ENCODE measurements at places on chromosomes 2 and 18. TPM values are rescaled to one million over a fixed set of nuclear protein-coding genes. Genes with fewer than 3 reads are reported as not detected.

DNA sequence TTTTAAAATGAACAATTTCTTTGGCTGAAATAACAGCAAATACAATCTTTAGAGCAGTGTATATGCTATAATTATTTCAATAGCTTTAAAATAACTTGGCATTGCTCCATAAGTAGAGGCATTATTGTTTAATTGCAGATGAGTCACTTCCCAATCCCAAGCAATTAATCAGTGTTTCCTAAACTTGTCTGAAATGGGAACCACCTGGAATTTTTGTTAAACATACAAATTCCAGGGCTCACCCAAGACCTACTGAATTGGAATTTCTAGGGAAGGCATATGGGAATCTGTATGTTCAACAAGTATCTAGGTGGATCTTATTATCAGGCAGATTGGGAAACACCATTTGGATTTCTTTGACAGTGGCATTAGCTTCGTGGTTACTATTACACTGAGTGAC lies 27.1 kb upstream of the FMNL2 start:
- DNase-seq: no peak

DNA sequence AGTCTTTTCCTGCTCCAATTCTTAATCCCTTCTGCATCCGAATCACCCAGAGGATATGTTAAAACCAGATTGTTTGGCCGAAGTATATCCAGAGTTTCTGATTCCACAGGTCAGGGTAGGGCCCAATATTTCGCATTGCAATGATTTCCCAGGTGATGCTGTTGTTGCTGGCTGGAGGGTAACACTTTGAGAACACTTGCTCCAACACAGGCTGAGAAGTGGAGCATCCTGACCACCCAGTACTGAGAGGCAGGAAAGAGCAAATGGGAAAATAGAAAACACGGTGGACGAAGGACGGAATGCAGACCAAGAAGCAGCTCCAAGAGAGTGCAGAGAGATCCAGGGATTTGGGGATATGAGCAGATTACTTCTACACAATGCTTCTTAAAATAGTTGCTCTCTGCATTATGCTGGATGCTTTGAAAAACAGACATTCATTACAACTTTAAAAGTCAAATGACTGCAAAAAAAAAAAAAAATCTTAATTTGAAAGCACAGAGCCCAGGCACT lies 362.2 kb upstream of the SLC14A2 start:
- no peak for DNase-seq

DNA sequence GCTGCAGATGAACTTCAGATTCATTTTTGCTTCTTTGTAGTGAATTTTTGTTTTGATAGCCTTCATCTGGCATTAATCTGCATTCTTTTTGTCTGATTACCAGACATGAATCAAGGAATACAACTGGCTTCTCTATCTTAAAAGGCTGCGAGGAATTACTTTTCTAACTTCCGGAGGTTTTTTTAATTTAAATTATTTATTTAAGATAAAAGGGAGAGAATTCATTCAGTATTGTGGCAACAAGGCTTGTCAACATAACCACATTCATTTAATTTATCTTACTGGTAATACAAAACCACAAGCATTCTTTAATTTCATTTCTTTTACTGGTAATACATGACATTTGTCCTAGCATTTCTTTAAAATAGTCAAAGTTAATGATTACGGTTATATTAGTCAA lies 36.0 kb downstream of the CSRNP3 start:
- no peak for DNase-seq

NRBP1 gene
- total RNA-seq: 109 TPM

DNA sequence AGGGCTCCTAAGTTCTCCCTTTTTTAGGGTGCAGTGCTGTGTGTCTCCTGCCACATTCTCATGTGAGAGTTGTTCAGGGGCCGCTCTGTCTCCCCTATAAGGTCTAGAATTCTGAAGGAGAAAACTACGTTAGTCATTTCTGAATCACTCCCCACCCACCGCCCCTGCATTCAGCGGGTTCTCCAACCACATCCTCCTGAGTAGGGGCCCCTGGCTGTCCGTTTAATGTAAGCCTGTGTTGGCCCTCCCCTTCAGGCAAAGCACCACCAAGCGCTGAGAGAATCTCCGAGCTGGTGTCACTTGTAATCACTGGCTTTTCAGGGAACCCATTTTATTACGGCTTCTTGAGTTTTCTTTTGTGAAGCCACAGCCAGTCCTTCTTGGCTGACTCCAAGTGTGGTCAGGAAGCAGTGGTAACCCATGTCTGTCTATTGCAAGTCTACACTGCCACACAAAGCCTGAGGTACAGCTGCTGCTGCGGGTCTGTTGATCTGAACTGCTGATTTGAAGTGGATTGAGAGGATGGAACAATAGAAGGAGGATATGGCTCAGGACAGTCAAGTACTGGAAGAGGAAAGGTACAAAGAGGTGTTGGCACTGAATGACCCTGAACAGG lies 16.9 kb downstream of the LCT start:
- DNase-seq: no peak

- no peak for DNase-seq
Measured at GRCh38 chr2:156511803-156512202, 75.6 kb downstream of the GPD2 start.

- DNase-seq: no peak
Measured at GRCh38 chr2:107735201-107735600, 91.5 kb upstream of the RGPD4 start.

DNA sequence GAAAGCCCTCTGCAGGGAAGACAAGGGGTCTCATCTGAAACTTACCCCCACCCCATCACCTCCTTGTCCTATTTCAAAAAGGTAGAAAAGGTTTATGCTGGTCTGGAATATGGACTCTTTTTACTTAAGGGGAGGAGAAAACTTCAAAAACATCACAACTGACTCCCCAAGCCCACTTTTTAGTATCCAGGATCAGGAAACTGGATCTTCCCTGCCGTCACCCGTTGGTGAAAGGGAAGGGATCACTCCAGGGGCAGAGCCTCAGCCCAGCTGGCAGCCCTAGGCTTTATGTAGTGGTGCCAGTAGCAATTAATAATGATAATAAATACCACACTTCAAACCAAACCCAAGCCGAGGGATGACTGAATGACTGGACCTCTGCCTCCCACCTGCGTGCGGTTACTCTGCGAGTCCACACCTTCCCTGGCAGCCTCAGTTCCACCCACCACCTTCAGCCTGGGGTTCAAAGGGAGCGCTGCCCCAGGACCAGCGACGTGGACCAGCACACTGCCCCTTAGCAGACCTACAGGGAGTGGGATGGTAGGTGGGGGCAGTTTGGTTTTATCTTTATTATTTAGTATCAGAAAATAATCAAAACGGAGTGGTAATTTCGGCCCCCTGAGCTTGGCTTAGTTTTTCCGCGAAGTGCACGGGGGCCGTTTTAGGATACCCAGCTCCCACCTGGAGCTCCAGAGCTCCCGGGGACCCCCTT lies 4.9 kb upstream of the GATA6 start:
- DNase-seq: no peak

NCKAP1 gene
- 111 TPM for total RNA-seq

- DNase-seq: no peak
Measured at GRCh38 chr2:31337860-31338259, 76.7 kb downstream of the XDH start.

UPP2 gene
- total RNA-seq: not detected

- DNase-seq: no peak
Measured at GRCh38 chr2:164757934-164758695, 83.5 kb downstream of the COBLL1 start.

GRCh38 chr2:10531874-10532637 lies 83.9 kb upstream of the ODC1 start:
- no peak for DNase-seq

DNA sequence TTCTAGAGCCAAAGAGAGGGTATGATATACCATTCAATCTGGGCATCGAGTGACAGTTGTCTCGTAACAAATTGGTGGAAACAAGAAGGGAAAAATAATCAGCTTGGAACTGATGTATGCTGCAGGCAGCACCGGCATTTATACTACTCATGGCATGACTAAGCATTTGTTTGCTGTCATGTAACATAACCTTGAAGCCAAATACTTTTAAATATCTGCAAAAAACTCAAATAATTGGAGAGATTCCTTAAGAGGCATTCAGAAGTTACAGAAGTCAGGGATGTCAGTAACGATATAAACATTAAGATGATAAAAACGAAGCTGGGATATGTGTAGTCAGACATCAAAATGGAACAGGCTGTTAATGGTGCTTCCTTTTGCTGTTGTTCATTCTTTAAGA lies 157.3 kb upstream of the MMADHC start:
- no peak for DNase-seq

- DNase-seq: no peak
Measured at GRCh38 chr2:181992776-181993175, 7.1 kb downstream of the PPP1R1C start.

GPR45 gene
- total RNA-seq: not detected

GRCh38 chr2:13996527-13996926 lies 636.0 kb upstream of the LRATD1 start:
- no peak for DNase-seq

GLI2 gene
- total RNA-seq: 2.3 TPM

SLC5A7 gene
- 1.8 TPM for total RNA-seq

ZNF532 gene
- total RNA-seq: 184 TPM

ARID5A gene
- 7.7 TPM for total RNA-seq
